SK-N-MC (cell line): ENCODE measurements at places on chromosomes 7 and 10.

- no peak for DNase-seq
Measured at GRCh38 chr10:5517546-5517945, 7.2 kb upstream of the CALML3 start.

GRCh38 chr10:14459665-14460064 is 128.9 kb upstream of the FRMD4A start:
- DNase-seq, result no peak

- no peak for DNase-seq
Measured at GRCh38 chr10:98251399-98251798, 16.6 kb downstream of the LOXL4 start.

GRCh38 chr10:18332048-18332447 is 191.8 kb downstream of the CACNB2 start:
- no peak for DNase-seq
